ENCODE measurements at places on chromosomes 1 and 21. TPM values are rescaled to one million over a fixed set of nuclear protein-coding genes. Genes with fewer than 3 reads are reported as not detected.

DNA sequence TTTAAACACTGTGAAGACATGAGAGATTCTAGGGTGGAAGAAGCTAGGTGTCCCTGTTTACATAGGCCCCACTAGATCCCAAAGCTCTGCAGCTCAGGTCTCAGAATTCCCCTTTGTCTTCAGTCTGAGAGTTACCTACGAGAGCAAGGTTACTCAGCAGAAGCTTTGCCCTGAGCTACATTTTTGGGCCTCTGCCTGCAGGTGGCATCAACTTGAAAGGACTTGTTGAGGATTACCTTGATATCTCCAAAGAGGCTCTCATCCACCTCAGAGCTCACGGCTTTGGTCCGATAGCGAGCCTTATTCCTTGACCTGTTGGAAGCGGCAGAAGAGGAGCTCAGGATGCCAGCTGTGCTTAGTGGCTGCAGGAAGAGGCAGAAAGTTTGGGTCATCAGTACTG, 7.0 kb downstream of the CFAP45 start:
- no peaks in the 10 kb centered on the region for H3K4me1 ChIP-seq
- no peak overlapping the region for H3K4me3 ChIP-seq
- no peaks in the 10 kb centered on the region for H3K36me3 ChIP-seq
- H3K27ac ChIP-seq: no peak overlapping the region
- no peaks in the 10 kb centered on the region for H3K27me3 ChIP-seq
- no peak for DNase-seq

DNA sequence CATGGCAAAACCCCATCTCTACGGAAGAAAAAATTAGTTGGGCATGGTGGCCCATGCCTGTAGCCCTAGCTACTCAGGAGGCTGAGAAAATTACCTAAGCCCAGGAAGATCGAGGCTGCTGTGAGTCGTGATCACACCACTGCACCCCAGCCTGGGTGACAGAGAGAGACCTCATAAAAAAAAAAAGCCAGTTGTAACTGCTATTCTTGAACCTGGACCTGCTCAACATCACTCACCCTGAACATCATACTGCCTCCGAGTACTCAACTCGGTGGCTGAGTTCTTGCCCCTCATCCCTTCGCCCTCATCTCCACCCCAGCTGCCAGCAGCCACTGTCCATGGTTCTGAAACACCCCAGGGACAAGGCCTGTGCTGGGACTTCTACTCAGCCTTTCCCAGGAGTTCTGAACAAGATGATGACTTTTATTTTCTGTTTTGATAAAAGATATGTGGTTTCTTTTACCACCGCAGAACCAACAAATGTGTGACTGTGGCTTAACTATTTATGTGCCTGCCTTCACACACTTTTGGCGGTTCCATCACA, 5.4 kb upstream of the DISP3 start:
- H3K36me3 ChIP-seq: no peaks in the 10 kb centered on the region
- no peak overlapping the region for H3K27ac ChIP-seq
- DNase-seq: no peak
- no peaks in the 10 kb centered on the region for H3K27me3 ChIP-seq
- no peaks in the 10 kb centered on the region for H3K4me1 ChIP-seq
- no peak overlapping the region for H3K4me3 ChIP-seq

GRCh38 chr1:31891280-31891679, 46.9 kb downstream of the PTP4A2 start:
- peaks cover 7% of the 10 kb centered on the region for H3K4me1 ChIP-seq
- H3K27me3 ChIP-seq: no peaks in the 10 kb centered on the region
- DNase-seq: no peak

DNA sequence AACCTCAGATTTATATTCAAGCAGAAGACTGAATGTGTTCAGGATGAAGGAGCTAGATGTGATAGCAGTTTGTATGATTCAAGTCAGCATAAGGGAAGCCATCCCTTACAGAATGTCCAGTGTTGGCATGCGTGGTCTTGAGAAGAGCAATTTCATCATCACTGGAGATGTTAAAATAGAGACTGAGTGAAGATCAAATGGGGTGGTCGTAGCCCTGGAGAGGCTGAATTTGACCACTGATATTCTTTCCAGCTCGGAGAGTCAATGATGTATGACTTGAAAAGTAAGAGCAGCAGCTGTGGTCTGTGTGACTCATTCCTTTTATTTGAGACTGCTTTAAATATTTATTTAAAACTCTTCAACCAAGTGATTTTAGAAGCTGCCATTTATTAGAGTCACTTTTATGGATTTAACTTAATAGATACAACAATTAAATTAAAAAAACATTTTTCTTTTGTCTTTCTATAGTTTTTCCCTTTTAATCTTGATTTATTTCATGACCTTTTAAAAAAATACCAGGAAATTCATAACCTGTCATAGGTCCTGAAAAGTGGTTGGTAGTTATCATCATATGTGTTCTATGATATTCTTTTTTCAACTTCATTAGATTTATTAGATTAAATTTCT, 15.5 kb downstream of the FMN2 start:
- DNase-seq: no peak
- no peaks in the 10 kb centered on the region for H3K36me3 ChIP-seq

DNA sequence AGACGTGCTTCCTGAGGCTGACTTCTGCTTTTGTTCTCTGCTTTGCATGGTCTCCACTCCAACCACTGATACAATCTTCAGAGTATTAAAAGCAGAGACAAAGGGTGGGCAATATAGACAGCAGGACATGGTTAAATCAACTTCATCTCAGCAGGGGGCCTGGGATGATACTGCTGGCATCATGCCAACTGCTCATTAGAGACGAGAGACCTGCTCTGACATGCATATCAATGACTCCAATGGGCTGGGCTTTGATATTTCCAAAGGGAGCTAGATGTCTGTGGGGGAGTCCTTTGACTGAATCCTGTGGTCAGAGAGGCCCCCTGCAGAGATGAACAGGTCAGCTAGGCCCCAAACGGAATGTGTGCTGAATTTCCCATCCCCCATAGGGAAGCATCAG, 106.6 kb downstream of the ACTL8 start:
- no peak for DNase-seq
- no peaks in the 10 kb centered on the region for H3K4me1 ChIP-seq
- no peak overlapping the region for H3K27ac ChIP-seq
- H3K27me3 ChIP-seq: no peaks in the 10 kb centered on the region

DNA sequence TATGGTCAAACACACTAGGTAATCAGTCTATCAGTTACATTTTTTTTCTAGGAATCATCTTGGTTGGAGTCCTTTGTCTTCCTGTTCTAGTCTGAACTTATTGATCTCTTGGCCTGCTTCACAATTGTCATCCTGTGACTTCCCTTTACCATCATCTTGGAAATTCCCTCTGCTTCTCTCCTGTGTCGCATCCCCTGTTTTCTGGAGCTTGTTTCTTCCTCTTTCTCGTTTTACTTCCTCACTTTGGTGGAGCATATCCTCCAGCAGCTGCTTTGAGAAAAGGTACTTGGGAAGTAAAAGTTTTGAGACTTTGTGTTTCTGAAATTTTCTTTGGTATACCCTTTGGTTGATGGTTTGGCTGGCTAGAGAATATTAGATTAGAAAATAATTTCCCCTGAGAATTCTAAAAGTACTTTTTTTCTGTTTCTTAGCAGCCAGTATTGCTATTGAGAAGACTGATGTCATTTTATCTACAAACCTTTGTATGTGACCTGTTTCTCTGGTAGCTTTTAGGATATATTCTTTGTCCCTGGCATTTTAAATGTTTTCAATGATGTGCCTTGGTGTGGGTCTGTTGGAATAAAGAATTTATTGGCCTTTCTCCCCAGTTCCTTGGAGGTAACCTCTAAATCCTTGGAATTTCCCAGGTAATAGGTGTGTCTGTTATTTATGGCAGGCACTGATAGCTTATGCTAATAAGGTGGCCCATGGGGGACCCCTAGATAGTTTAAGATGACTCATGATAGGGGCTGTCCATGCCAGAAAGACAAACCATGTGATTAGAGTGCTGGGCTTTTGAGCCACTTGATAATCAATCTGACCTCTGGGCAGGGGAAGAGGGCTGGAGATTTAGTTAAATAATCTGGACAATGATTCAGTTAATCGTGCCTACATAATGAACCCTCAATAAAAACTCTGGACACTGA, 6.1 kb upstream of the MYCL start:
- no peak overlapping the region for H3K27ac ChIP-seq
- H3K36me3 ChIP-seq: no peaks in the 10 kb centered on the region
- no peak for DNase-seq
- no peaks in the 10 kb centered on the region for H3K4me1 ChIP-seq
- no peaks in the 10 kb centered on the region for H3K27me3 ChIP-seq
- H3K4me3 ChIP-seq: no peak overlapping the region

GRCh38 chr1:178037510-178038253, 56.2 kb upstream of the RASAL2 start:
- H3K27ac ChIP-seq: peak overlapping the region; percentile 48
- peak; percentile 90 for DNase-seq
- no peaks in the 10 kb centered on the region for H3K4me1 ChIP-seq

DNA sequence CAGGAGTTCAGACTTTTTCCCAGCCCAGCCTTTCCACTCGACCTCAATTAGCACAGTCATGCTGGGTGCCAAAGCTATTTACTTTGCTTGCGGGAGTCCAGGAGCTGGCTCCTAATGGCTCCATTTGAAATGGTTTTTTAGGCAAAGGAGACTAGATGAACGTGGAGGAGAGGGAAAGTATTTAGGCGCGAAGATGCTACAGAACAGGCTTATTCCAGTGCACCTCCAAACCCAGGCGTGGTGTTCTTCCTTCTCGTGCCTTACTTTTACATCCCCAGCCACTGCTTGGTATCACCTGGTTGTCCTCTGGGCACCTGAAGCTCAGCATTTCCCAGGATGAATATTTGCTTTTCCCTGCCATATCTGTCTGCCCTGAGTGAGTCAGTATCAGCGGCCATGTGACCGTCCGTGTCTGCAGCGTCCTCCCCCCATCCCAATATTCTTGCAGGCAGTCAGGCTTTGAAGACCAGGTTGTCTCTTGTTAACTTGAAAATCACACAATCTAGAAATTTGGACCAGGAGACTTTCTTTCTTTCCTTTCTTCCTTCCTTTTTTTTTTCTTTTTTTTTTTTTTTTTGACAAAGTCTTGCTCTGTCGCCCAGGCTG, 198.5 kb downstream of the DYRK1A start:
- H3K4me3 ChIP-seq: peak overlapping the region; percentile 73
- H3K4me1 ChIP-seq: no peaks in the 10 kb centered on the region
- no peak for DNase-seq

DNA sequence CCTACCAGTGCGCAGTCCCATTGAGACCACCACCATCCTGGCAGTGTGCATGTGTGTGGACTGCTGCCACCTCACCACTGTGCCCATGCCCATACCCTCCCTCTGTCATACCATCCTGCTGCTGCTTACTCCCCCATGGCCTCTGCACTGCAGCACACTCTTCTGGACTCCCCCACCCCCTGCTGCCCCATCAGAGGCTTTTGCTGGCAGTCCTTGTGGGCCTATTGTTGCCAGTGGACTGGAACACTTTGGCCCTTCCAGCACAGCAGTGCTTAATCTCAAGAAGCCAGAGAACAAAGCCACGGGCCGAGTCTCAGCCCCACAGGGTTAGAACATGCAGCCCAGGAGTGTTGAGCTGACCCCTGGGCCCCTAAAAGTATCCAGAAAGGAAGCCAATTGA, 41.9 kb upstream of the IVNS1ABP start:
- no peak for DNase-seq
- no peaks in the 10 kb centered on the region for H3K27me3 ChIP-seq
- H3K36me3 ChIP-seq: no peaks in the 10 kb centered on the region
- H3K27ac ChIP-seq: no peak overlapping the region

DNA sequence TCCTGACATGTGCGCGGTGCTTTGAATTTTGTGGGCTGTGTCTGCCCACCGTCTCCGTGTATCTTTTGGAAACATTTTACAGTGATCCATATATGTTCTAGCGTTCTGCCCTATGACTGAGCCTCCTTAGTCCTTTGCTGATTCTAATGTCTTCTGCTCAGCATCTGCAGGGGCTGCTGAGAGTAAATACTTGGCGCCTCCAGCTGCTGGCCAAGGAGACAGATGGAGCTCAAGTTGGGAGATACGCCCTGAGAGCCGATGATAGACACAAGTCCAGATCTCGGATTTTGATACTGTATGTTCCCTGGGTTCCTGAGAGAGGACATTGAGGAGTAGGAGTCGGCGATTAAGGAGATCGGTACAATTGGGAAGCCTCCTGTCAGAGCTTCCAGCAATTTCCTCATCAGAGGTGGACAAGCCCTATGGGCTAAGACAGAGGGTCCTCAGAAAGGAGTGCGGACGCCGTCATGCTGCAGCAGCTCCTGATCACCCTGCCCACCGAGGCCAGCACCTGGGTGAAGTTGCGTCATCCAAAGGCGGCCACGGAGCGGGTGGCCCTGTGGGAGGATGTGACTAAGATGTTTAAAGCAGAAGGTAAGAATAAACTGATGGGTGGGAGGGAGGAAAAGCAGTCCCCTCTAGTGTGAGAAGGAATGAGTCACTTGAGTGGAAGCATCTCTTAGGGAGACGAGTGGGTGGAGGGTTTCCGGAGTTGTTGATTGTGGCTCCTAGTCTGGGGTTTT, 390 bp downstream of the ZFP69B start:
- peak overlapping the region; percentile 56 for H3K27ac ChIP-seq
- peak overlapping the region; percentile 78 for H3K4me3 ChIP-seq
- H3K4me1 ChIP-seq: peaks cover 3% of the 10 kb centered on the region
- DNase-seq: peak; percentile 38
- no peaks in the 10 kb centered on the region for H3K27me3 ChIP-seq

DNA sequence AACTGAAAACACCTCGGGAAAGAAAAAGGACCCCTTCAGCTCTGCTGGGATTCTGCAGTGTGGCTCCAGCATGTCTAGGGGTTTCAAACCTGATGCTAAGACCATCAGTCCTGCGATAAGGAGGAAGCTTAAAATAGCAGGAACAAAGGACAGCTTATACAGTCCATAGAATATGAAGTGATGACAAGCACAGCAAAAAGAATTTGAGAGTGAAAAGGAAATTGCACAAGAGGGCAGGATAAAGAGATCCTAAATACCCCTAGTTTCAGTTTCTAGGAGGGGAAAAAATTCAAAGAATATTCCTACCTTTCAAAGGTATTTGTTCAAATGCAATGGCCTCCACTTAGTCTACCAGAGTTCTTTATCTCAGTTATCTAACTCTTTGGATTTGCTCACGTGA, 171.4 kb downstream of the TGFB2 start:
- no peak for DNase-seq
- H3K27me3 ChIP-seq: no peaks in the 10 kb centered on the region
- no peak overlapping the region for H3K27ac ChIP-seq
- no peaks in the 10 kb centered on the region for H3K36me3 ChIP-seq

The SLC35A3 gene
- 15.6 TPM for total RNA-seq

The MIS18A gene
- total RNA-seq: 3.2 TPM

The IGSF9 gene
- total RNA-seq: 0.83 TPM

The NTMT2 gene
- not detected for total RNA-seq

The RGS16 gene
- 2.2 TPM for total RNA-seq

The MYOC gene
- total RNA-seq: not detected

The SPRR5 gene
- not detected for total RNA-seq

The AIRE gene
- total RNA-seq: not detected

All from pancreas (tissue), 10 donors.